ENCODE measurements at places on chromosomes 12 and 14.

- DNase-seq = no peak
Observed at GRCh38 chr14:34604995-34605394, 25.0 kb downstream of the SNX6 start.

DNA sequence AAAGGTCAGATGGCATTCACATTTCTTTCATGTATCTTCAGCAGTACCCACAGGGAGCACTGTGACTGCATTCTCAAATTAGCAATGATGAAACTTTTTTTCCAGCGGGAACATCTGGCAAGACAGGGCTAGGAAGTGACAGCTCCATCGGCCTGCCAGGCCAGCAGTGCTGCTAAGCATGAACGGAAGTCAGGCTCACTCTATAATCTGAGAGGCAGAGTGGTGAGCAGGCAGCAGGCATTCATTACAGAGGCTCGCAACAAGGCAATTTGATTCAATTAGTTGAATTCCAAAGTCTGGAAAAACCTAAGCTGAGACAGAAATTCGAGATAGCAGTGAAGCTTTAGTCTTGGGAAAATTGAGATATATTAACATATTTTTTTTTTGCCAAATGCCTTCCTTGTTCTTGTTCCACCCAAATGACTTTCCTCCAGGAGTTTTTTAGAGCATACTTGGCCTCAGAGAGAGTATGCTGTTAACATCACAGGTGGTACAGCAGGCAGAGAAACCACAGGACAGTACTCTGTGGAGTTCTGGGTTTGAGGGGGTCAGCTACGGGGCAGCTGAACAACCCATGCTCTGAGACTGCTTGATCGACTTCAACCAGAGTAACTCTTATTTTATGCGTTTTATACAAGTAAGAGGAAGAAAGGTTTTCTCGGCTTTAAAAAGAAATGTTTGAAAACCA is 414.9 kb downstream of the APAF1 start:
- no peak for DNase-seq

GRCh38 chr12:121443193-121443870 is 43.4 kb downstream of the RNF34 start:
- DNase-seq = peak; percentile 89

DNA sequence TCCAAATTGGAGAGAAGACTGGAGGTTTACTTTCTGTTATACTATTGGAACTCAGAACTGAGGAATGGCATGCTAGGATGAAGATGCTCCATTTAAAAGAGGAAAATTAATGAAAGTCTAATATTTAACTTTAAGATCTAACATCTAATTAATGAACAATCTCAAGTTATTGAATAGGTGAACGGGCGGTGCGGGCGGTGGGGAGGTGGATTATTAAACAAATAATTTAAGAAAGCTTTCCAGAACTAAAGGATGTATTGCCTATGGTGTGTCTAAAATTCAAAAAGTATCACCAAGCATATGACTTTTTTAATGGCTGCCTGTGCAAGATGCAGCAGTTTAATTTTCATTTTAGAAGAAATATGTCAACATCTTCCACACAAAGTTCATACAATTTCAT is 1747.1 kb upstream of the SEL1L start:
- no peak for DNase-seq

DNA sequence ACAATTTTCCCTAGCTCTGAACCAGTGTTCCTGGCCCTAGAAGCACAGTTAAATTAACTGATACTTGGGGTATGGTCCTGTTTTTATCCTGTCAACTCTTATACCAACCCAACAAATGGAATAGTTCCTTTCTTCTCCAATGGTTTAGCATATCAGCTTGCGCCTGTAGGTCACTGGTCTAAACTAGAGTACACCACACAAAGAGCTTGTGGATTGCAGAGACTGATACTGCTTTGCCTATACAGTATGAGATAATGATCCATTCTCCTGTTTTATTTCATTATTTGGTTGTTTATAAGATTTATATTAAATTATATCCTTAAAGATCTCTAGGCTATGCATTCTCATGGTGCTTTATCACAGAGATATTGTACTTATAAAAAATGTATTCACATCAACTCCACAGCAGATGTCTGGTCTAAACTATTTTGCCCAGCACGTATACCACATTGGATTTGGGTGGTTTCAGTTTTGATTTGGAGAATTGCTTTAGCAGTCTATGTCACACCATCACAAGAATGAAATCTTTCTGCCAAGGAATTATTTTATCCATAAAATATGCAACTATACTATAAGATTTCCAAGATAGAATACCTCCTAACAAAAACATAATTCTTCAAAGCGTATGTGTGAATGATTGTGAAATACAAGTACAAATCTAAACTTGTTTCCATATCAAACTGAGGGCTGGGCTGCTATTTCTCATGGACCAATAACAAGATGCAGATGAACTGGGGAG is 142.1 kb downstream of the SLC16A7 start:
- DNase-seq = no peak

GRCh38 chr14:80491650-80492049 is 280.3 kb upstream of the DIO2 start:
- DNase-seq = no peak

GRCh38 chr12:115474539-115475353 is 790.8 kb upstream of the TBX3 start:
- no peak for DNase-seq

DNA sequence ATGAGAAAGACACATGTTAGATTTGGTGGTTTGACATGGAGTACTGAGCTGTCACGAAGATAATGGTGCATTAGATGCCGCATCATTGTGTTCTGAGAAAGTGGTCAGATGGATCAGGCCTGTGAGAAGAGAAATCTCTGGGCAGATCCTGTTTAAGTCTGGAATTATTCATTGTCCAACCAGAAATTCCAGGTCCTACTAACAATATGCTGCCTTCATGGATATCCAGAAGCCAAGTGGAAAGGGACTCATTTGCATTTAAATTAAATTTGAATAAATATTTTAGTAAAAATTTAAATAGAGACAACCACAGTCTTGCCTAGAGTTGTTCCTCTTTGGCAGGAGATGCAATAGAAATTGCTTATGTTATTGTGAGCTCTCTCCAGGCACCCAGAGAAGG is 330.5 kb upstream of the TMEM132C start:
- no peak for DNase-seq

GRCh38 chr12:5808981-5809380 is 136.1 kb downstream of the ANO2 start:
- no peak for DNase-seq

DNA sequence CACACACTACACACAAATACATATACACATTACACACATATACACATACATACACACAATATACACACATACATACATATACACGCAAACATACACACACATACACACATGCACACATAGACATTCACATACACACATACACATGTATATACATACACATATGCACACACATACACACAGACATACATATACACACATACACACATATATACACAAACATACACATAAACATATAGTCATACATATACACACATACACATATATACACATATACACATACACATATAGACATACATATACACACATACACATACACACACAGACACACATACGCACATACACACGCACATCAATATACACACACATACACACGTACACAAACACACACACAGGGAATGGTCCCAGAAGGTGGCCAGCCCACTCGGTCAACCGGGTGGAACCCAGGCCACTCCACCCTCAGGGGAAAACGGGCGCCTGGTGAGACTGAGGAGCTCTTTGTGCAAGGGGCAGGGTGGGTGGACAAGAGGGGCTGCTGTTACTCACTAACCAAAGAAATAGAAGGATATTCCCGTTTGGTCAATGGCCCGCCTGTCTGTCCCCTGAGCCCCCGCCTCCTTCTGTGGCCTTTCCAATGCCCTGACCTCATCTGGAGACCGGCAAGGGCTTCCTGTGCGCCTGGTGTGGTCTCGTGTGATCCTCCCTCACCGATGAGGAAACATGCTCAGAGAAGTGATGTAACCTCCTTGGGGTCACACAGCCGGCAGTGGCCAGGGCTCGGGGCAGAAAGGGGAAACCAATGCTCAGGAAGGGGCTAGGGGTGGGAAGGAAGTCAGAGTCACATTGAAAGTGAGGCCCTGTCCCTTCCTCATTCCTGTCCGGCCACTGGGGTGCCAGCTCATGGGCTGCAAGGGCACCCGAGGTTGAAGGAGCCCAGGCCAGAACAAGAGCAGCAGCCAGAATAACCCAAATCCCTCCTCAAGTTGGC is 5.3 kb downstream of the TRPV4 start:
- no peak for DNase-seq

- DNase-seq = no peak
Observed at GRCh38 chr12:7877420-7877819, 4.7 kb upstream of the SLC2A14 start.

DNA sequence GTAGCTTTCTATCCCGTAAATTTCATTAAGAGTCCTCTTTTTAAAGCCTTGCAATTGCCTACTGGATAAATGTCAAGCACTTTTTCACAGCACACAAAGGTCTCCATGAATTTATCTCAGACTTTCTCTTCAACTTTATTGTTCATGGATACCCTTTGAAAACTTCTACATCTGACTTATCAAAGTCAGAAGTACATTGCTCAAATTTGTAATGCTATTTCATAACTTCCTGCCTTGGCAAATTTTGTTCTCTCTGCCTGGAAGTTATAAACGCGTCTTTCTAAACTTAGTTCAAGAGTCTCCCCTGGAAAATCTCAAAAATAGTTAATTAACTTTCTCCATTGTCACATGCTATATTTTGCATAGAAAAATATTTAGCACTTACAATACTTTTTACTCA is 55.9 kb upstream of the RERGL start:
- no peak for DNase-seq

- no peak for DNase-seq
Observed at GRCh38 chr12:89391726-89392336, 39.5 kb upstream of the DUSP6 start.

DNA sequence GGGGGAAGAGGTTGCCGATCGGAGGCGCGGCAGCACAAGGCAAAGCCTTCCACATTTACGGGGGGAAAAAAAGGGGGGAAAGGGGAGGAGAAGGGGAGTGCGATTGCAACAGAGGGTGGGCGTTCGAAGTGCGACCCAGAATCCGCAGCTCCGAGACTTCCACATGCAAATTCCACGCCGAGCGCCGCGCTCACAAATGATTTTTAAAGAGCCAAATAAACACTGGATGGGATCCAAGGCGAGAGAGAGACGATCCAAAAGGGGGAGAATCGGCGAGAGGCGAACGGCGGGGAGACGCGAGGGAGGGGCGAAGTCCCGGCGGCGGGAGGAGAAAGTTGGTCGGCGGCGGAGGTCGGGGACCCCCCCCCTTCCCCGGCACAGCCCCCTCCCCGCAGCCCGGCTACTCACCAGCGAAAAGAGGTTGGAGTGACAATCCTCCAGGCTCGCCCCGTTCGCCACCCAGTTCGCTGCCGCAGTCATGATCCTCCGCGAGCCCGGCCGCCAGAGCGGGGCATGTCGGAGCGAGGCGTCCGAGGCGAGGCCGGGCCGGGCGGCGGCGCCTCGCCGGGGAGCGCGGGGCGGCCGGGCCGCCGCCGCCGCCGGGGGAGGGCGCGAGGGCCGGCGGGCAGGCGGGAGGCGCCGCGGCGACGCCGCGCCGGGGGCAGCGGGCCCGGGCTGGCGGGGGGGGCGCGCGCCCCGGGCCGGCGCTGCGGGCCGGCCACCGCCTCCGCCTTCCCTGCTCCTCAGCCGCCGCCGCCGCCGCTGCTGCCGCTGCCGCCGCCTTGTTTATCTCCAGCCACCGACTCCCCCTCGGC is 634 bp downstream of the MED13L start:
- DNase-seq = peak; percentile 76

GRCh38 chr14:21626491-21627230 is 8.1 kb downstream of the OR10G2 start:
- DNase-seq = no peak

DNA sequence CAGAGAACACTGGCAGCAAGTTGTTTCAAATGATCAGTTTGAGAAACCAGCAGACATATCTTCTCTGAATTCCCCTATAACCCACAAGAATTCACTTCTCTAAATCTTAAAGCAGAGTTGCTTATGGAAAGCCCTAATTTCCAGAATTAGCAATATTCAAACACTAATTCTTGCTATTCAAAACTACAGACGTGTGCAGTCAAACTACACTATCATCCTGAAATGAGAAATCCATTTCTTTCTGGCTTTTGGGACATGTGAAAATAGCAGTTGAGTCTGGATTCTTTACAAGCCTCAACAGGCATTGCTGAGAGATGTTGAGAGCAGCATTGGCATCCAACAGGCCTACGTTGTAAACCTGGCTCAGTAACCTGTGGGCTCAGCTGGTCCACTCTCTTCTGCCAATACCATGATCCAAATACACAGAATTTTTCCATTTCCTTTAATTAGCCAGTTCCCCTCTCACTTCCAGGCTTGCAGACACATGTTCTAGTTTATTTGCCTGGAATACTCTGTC is 74.6 kb upstream of the TMTC1 start:
- no peak for DNase-seq

DNA sequence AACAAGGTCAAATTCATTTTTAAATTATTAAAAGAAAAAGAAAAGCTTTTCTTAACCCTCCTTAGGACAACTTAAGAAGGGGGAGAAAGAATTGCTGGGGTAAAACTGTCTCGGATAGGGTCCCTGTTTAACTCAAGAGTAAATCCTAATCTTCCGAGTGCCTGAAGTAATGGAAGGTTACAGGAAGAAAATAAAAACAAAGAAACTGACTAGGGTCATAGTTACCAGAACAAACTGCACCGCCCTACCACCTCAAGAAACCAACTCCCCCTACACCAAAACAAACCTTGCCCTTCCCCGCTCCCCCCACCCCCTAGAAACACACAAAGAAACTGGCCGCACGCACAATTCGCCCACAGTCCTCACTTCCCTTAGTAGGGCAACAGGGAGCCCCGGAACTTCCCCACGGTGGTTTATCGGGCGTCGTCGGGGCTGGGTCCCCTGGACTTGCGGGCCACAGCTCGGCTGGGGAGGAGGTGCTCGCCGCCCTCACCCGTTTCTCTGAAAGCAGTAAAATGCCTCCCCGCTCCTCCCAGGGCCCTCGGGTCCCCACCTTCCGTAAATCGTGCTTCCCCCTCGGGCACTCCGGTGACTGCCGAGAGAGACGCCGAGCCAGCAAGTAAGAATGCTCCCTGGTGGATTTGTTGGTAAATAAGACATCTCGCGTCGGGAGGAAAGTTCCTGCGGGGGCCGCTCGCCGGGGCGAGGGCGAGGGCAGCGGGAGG is 2.4 kb downstream of the SINHCAF start:
- DNase-seq = no peak

DNA sequence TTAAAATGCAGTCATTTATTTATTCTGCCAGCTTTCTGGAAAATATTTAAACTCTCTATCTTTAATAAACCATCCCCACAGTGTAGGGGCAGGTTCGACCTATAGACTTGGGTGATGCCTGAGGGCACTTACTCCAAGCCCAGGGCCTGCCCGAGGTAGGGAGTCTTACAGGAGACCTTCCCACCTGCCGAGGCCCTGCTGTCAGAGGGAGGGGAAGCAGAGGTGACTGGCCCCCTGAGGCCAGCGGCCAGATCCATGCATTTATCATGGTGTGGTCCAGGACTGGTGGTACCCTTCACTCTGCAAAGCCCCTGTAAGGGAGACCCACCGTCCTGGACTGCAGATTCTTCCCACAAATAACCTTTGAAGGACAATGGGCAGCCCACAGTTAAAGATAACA is 7.6 kb downstream of the EML1 start:
- DNase-seq = no peak

DNA sequence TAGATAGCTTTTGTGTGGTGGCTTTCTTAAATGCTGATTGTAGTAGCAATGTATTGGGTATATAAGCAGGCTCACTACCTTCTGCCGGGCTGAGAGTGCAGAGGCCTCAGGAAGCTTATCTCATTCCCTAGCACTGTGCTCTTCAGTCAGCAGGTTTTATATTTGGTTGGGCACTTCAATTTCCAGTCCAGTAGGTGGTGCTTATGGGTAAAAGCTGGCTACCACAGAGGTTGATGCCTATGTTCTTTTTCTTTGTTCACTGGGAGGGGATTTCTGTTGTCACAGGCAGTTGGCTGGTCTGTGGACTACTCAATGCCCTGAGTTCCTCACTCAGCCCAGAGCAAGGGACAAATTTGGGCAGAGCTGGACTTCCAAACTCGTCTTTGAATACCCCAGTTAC is 43.0 kb upstream of the GLIPR1 start:
- DNase-seq = no peak
